HFF-Myc (cell line): ENCODE measurements at places on chromosomes 5 and 9.

GRCh38 chr5:101112645-101113044 lies 209.6 kb upstream of the ST8SIA4 start:
- no peak for DNase-seq

- DNase-seq, result no peak
These were observed 23.9 kb upstream of the LAMC3 start for GRCh38 chr9:130985029-130985428.

DNA sequence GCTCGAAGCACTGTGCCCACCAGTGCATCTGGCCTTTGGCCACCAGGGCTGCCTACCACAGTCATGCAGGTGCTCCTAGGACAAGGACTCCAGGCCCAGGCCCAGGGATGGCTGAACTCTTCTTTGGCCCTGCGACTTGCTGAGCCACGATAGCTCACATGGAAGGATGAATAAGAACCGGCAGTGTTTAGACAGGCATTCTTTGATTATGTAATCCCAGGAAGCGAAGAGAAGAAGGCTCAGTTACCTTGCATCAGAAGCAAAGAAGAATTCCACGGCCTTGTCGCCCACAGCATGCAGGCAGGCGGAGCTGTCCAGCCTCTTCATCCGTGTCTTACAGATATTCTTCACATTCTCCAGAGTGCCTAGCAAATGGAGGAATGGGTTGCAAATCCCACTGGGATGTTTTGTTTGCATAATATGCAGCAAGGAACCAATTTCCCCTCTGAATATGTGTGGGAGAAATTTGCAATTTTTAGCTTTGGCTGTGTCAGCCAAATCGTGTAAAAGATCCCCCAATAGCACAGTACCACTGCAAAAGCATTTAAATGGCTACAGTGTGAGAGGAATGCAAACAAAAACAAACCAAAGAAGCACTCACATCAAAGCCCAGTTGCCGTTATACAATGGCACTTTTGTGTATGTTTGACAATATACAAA lies 29.1 kb downstream of the GFPT2 start:
- DNase-seq, result no peak

DNA sequence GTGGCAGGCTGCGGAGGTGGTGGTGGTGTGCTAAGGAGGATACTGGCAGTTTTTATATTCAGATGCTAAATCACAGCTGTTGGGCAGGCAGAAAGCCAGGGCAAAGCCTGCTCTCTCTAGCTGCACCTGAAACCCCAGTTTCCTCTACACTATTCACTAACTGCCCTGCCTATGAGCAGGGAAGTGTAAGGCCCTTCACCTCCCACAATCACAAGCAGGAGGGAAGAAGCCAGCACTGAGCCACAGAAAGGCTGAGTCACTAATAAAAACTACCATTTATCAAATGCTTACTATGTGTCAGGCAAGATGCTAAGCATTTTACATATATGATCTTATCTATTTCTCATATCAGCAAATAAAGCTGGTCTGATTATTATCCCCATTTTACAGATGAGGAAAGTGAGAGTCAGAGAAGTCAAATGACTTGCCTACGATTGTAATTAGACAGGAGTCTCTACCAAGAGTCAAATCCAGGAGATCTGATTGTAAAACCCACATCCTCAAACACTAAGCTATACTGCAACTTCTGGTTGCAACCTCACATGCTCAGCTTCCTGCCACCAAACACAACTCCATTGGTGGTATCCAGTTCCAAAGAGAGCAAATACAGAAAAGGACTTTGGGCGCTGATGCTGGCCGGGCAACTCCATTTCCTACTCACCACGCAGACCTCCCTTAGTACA lies 17.7 kb upstream of the IL6ST start:
- peak; percentile 63 for DNase-seq

GRCh38 chr9:16174915-16175314 lies 622.1 kb downstream of the CCDC171 start:
- no peak for DNase-seq

DNA sequence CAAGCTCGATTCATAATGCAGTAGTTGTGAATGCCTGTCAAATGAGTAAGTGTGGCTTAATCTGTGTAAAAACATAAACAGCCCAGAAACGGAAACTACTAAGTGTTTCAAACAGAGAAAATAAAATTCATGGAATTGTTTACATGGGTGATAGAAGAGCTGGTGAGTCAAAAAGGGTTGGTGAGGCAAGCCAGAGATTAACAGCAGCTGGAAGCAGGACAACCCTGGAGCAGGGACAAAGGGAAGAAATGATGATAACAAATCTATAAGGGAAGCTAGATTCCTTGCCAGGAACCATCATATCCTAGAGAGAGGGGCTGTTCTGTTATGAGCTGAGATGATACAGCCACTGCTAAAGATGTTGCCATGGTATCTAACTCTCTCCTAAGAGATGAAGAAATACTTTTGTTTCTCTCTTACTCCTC lies 18.0 kb upstream of the PRR16 start:
- peak; percentile 65 for DNase-seq

DNA sequence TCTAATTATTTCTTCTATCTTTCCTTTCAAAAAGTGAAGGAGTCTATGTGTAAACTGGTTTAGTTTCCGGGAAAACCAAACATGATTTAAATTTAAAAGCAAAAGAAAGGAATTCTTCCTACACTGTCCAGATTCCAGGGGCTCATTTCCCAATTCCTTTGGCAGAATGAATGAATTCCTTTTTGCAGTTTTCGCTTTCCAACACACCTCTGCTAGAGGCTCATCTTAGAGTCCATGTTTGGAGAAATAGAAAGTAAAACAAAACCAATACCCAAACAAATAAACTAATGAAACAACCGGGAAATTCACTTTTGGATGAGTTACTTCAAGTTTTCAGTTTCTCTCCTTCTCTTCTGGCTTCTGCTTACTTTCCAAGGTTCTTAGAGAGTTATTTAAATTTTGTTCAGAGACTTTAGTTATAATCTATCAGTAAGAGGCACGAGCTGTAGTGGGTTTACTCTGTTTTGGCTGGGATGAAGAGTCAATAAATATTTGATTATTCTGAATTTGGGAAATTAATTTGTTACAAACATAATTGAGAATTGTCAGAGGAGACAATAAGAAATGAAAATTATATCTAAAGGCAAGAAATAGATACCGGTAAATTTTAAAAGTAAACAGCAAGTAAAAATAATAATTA lies 365.0 kb upstream of the CDH9 start:
- no peak for DNase-seq

DNA sequence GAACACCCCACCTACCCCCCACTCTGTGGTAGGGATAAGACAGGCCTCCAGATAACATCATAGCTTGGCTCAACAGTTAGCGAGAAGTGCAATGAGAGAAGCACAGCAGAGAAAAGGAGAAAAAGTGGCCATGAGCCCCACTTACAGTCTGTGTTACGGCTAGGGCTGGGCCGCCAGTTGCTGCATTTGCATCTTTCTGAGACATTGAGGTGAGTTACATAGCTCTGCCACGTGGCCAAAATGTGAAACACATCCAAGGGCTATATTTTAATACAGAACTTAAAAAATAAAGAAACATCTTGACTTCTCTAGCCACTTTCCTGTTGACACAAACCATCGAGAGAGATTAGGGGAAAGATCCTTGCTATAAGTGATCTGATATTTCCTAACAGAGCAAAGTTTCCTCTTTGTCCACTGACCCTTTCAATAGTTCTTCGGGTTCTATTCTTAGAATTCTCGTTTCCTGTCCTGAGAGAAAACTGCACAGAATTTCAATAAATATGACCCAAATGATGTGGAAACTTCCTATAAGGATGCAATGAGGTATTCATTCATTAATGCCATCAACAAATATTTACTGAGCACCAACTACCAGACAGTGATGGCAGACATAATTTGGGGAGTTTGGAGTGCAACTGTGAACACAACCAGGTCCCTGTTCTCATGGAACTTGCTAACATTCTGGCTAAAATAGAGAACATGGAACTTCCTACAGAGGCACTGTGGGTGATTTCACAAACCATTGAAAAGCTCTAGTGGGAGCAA lies 3.2 kb upstream of the TLE4 start:
- no peak for DNase-seq

- no peak for DNase-seq
These were observed 52.4 kb upstream of the HMHB1 start for GRCh38 chr5:143759396-143760130.

DNA sequence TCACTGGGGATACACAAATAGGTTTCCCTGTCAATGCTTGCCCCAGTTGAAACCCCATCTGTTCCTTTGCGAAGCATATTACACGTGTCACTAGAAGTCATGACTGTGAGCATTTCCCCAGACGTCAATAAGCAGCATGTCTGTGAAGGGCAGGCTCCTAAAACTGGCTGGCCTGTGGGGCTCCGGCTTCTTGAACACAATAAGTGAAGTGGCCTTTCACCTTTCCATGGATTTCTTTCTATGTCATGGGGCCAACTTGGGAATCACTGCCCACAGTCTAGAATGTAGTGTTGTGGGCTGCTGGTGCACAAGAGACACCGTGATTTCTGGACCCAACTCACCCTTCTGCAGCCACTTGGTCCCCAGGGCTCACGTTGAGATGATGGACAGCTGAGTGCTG lies 60.4 kb upstream of the CTSL start:
- DNase-seq, result no peak

GRCh38 chr9:137186385-137186784 lies 2.0 kb downstream of the ANAPC2 start:
- no peak for DNase-seq

- no peak for DNase-seq
These were observed 22.3 kb downstream of the ZNF474 start for GRCh38 chr5:122151640-122152039.

DNA sequence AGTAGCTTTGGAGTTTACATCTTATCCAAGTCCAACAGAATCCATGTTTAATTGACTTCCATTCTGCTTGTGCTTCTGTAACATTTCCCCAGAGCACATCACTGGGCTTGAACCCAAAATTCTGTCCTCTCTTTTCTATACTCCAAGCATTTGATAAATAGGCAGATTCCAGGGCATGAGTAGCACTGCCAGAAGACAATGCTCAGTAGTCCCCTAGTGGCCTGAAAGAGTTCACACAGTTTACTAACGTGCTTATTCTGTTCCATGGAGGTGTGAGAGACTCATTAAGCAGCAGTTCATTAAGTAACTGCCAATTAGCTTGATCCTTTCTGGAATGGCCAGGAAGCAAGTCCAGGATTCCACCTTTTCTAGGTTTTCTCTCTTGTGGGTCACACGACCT lies 9.4 kb upstream of the GABRA6 start:
- no peak for DNase-seq

DNA sequence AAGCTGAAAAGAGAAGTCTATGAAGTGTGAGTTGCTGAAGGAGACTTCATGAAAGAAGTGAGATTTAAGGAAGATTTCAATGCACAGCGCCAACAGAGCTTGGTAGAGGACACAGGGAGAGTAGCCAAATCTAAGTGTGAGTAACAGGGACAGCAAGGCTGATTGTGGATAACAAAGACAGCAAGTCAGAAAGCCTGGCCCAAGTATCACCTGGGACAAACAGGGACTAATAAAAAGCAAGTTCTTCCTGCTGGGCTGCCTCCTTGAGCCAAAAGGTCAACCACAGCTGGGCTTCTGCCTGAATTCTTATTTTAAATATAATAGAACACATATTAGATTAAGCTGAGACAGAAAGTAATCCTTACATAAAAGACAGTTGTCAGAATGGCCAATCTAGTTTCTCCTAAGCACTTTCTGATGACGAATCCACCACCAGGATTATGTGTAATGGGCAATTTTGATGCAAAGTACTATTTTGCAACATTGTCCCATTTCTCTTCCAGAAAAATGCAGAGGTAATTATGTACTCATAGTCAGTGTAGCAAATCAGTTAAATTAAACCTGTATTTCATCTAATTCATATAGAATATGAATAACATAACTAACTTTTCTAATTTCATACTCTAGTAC lies 73.8 kb downstream of the MAPKAP1 start:
- DNase-seq, result no peak

- DNase-seq, result no peak
These were observed 72.5 kb downstream of the BASP1 start for GRCh38 chr5:17289681-17290539.

- no peak for DNase-seq
These were observed 8.3 kb downstream of the SHB start for GRCh38 chr9:38060681-38061080.

DNA sequence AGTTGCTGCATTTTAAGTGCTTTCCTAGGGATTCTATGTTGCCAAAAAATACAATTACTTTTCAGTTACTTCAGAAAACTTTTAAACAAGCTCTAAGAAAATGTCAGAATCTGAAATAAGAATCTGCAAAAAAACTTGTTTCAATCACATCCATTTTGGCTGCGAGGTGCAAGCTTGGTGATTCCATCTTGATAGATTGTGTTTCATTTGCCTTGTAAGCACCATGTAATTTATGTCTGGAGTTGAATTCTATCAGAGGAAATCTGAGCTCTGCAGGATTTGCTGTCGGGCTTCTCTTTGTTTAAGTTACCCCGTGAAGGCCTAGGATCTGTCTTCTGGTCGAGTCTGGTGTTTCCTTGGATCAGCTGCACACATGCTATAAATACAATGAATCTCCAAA lies 40.4 kb upstream of the MAN2A1 start:
- DNase-seq, result no peak

DNA sequence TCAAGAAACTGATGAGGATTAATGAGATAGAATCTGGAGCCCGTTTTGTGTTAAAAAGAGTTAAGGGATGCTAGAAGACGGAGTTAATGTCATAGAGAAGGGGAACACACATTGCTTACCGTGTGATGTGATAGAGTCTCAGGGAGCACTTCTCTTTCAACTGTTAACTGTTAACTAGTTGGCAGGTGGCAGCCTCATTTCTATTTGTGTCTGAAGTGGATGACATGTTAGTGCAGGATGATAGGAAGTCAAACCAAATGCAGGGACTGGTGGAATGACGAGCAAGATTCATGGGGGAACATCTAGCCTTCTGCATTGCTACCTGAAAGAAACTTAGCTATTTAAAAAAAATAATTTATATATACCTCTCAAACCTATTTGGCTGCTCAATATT lies 222.7 kb downstream of the MAST4 start:
- DNase-seq, result no peak

DNA sequence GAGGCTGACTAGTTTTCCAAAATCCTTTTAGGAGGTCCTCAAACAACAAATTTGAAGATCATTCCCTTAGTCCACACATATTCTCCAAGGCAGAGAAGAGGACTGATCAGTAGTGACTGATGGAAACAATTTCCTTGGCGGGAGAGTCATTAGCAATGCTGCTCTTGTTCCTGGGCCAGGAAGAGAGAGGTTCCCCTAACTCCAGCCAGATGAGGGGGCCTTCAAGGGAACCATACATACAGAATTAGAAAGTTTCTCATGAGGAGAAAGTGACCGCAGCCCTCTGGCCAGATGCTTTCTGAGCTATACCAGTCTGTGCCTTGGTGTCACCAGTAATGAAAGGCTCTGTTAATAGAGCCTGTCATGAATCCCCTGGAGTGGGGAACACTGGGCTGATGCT lies 539.4 kb downstream of the BNC2 start:
- no peak for DNase-seq

DNA sequence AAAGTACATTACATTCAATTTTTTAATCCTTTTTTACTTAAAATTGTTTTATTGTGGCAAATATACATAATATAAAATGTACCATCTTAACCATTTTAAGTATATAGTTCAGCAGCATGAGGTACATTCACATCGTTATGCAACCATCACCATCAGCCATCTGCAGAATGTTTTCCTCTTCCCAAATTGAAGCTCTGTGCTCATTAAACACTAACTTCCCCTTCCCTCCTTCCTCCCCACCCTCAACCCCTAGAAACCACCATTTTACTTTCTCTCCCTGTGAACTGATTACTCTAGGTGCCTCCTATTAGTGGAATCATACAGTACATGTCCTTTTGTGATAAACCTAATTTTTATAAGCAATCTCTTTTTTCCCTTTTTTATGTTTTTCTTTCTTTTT lies 15.6 kb downstream of the TEX53 start:
- no peak for DNase-seq
